ENCODE measurements at places on chromosomes 5 and 9. TPM values are rescaled to one million over a fixed set of nuclear protein-coding genes. Genes with fewer than 3 reads are reported as not detected.

GRCh38 chr9:5580650-5581049 is 48.3 kb upstream of the RIC1 start:
- H3K36me3 ChIP-seq = no peaks in the 10 kb centered on the region
- no peak overlapping the region for H3K27ac ChIP-seq
- no peak overlapping the region for H3K4me3 ChIP-seq
- H3K27me3 ChIP-seq = no peaks in the 10 kb centered on the region
- no peak for DNase-seq

GRCh38 chr5:130529511-130530485 is 625.5 kb downstream of the CHSY3 start:
- H3K4me3 ChIP-seq = no peak overlapping the region
- DNase-seq = no peak
- no peaks in the 10 kb centered on the region for H3K27me3 ChIP-seq
- H3K27ac ChIP-seq = no peak overlapping the region
- H3K4me1 ChIP-seq = 0 out of 2 replicates have a peak, but pooled peaks cover 8% of the 10 kb centered on the region
- H3K36me3 ChIP-seq = no peaks in the 10 kb centered on the region

DNA sequence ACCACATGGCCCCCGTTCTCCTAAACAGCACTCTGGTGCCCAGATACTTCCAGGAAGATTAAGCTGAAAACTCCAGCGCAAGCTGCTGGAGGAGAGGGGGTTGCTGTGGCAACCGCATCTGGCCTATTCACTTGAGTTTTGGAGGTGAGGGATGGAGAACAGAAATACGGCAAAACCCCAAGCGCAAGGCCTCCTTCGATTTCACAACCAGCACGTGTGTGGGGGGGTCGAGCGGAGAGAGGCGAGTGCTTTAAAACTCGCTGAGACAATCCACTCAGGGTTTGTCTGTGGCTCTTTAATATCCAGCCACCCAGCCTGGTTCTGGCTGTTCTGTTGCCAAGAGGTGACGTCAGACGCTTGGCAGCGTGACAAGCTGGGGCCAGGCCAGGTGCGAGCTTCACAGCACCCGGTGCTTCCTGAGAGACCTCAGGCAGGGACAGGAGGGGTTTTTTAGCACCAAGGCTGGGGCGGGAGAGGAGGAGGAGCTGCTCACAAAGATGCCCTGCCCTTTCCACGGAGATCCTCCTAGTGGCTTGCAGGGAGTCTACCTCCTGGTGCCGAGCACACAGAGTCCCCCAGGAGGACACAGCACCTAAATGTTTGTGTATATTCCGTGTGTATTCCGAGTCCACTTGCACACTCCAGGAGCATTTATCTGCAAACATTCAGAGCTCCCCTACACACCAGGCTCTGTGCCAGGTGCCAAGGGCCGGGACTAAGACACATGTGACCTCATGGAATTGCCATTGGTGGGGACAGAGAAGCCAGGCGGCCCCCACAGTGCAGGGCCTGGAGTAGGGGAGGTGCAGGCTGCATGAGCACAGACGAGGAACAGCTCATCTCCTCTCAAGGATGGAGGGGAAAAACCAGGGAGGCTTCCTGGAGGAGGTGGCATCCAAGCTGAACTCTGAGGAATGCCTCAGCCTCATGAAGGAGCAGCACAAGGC is 194.6 kb downstream of the OLFM1 start:
- peaks cover 77% of the 10 kb centered on the region for H3K27me3 ChIP-seq
- DNase-seq = no peak
- H3K4me3 ChIP-seq = no peak overlapping the region
- H3K36me3 ChIP-seq = no peaks in the 10 kb centered on the region
- H3K4me1 ChIP-seq = no peaks in the 10 kb centered on the region
- no peak overlapping the region for H3K27ac ChIP-seq

GRCh38 chr9:5622016-5622415 is 6.9 kb upstream of the RIC1 start:
- H3K27ac ChIP-seq = peak overlapping the region; percentile 56
- no peaks in the 10 kb centered on the region for H3K27me3 ChIP-seq
- H3K4me3 ChIP-seq = no peak overlapping the region
- H3K4me1 ChIP-seq = peaks cover 23% of the 10 kb centered on the region

DNA sequence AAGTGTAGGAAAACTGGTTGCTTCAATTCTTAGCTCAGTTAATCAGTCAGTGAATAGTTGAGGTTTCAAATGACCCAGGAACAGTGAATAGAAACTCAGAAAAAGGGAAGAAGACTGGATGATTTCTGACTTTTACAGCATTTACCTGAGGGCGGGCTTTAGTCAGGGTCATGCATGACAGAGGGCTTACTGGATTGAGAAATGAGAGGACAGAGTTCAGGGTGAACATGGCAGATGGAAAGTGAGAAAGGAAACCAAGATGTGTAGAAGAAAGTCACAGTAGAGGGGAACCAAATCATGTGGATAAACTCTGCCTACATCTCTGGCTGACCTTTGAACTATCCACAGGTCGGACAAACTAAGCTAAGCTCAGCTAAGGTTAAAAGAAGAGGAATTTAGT is 596.0 kb downstream of the SEMA5A start:
- no peak for DNase-seq
- H3K4me1 ChIP-seq = no peaks in the 10 kb centered on the region
- H3K36me3 ChIP-seq = no peaks in the 10 kb centered on the region
- H3K27ac ChIP-seq = no peak overlapping the region
- no peaks in the 10 kb centered on the region for H3K27me3 ChIP-seq

- peak overlapping the region; percentile 61 for H3K4me3 ChIP-seq
- no peaks in the 10 kb centered on the region for H3K27me3 ChIP-seq
- peaks cover 6% of the 10 kb centered on the region for H3K4me1 ChIP-seq
- H3K36me3 ChIP-seq = no peaks in the 10 kb centered on the region
- H3K27ac ChIP-seq = no peak overlapping the region
Observed at GRCh38 chr9:126915846-126916543, 1.4 kb downstream of the RALGPS1 start.

GRCh38 chr5:38922199-38922598 is 76.4 kb downstream of the OSMR start:
- H3K27ac ChIP-seq = no peak overlapping the region
- no peaks in the 10 kb centered on the region for H3K27me3 ChIP-seq
- H3K4me3 ChIP-seq = no peak overlapping the region
- H3K36me3 ChIP-seq = peaks cover 48% of the 10 kb centered on the region
- DNase-seq = peak; percentile 75
- H3K4me1 ChIP-seq = no peaks in the 10 kb centered on the region

DNA sequence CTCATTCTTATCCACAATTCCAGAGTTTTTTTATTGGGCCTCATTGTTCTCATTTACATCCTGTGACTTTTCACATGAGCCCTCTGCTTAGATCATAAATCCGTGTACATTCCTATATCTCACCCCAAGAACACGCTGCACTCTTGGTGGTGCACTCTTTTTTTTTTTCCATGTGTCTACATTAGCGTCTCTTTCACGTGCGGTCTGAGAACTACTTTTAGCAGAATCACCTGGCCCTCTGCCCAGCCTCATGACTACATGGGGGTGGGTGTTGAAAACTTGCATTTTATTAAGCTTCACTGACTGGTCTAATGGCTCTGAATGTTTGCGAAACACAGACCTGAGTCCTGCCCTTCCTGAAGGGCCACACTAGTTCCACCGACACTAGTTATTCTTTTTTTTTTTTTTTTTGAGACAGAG is 18.6 kb downstream of the C9orf57 start:
- no peak overlapping the region for H3K4me3 ChIP-seq
- 0 out of 2 replicates have a peak, but pooled peaks cover 6% of the 10 kb centered on the region for H3K4me1 ChIP-seq
- peak; percentile 75 for DNase-seq
- H3K27ac ChIP-seq = peak overlapping the region; percentile 10
- H3K36me3 ChIP-seq = no peaks in the 10 kb centered on the region

DNA sequence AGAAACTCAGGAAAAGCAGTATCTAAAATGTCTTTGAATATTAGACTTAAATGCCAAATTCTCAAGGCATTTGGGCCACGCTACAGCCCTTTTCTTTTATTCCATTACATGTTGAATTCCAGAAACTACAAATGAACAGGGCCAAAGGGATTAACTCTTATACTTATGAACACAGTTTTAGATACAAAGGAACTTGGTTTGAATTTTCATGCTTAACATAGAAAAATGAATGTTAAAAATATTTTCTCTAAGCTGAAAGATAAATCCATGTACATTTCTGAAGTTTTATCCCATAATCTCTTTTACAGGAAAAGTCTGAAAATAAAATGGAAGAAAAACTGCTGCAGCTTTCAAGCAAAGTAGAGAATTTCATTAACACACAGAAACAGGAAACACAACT is 56.8 kb downstream of the FAM81B start:
- no peak for DNase-seq
- H3K27me3 ChIP-seq = no peaks in the 10 kb centered on the region
- peaks cover 28% of the 10 kb centered on the region for H3K4me1 ChIP-seq
- H3K4me3 ChIP-seq = no peak overlapping the region
- no peak overlapping the region for H3K27ac ChIP-seq
- H3K36me3 ChIP-seq = no peaks in the 10 kb centered on the region

The PHF24 gene
- not detected for total RNA-seq

- H3K27me3 ChIP-seq = peaks cover 94% of the 10 kb centered on the region
- H3K27ac ChIP-seq = no peak overlapping the region
- DNase-seq = no peak
- no peak overlapping the region for H3K4me3 ChIP-seq
- H3K4me1 ChIP-seq = no peaks in the 10 kb centered on the region
- H3K36me3 ChIP-seq = no peaks in the 10 kb centered on the region
Observed at GRCh38 chr9:114117614-114117995, 18.5 kb upstream of the KIF12 start.

DNA sequence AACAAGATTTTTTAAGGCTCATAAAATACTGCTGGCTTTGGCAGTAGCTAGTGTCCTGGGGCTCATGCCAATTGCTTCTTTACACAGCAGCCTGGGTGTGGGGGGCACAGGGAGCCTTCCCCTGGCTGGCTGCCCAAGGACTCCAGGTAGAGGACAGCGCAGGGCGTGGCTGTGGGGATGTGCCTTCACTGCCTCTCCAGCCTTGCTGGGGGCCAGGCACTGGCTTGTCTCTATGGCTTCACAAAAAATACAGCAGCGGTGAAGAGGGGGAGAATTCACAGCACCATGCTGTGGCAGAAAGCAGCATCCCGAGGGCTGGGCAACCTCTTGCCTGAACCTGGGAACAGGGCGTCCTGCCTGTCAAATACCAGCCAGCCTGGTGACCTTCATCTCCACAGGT is 57.4 kb downstream of the DAP start:
- peak overlapping the region; percentile 96 for H3K27ac ChIP-seq
- H3K4me1 ChIP-seq = peaks cover 84% of the 10 kb centered on the region
- no peaks in the 10 kb centered on the region for H3K27me3 ChIP-seq
- H3K4me3 ChIP-seq = no peak overlapping the region

GRCh38 chr5:88426441-88426840 is 157.8 kb upstream of the TMEM161B start:
- no peak for DNase-seq
- no peaks in the 10 kb centered on the region for H3K4me1 ChIP-seq
- H3K36me3 ChIP-seq = no peaks in the 10 kb centered on the region

DNA sequence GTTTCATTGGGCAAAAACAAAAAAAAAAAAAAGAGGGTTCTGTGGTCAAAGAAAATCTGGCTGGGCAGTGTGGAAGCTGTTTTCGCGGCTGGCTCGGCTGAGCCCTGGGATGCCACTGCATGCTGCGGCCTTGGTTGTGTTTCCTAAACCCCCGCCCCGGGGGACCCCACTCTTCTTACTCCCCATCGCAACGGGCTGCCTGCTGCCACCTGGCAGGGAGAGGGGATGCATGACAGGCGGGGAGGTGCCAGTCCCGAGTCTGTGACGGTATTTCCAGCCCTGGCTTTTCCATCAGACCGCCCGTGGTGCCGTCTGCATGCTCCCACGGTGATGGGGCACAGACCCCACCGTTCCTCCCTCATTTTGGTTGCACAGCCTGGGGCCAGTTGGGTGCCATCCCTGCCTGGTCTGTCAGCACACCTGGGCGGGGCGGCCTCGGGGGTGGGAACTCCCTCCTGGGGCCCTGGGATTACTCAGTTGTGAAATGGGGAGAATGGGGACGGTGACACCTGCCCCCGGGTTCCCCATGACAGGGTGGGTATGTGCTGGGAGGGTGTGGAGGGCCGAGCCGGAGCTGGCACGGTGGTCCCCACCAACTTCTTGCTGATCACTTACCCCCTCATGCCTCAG is 101.0 kb downstream of the RXRA start:
- H3K4me1 ChIP-seq = no peaks in the 10 kb centered on the region
- no peak for DNase-seq
- H3K36me3 ChIP-seq = no peaks in the 10 kb centered on the region
- H3K4me3 ChIP-seq = no peak overlapping the region

GRCh38 chr9:121376214-121376830 is 6.3 kb upstream of the STOM start:
- H3K27ac ChIP-seq = no peak overlapping the region
- H3K4me1 ChIP-seq = peaks cover 23% of the 10 kb centered on the region
- H3K27me3 ChIP-seq = no peaks in the 10 kb centered on the region
- H3K36me3 ChIP-seq = no peaks in the 10 kb centered on the region

The GRIN1 gene
- not detected for total RNA-seq

The STKLD1 gene
- 3.1 TPM for total RNA-seq

DNA sequence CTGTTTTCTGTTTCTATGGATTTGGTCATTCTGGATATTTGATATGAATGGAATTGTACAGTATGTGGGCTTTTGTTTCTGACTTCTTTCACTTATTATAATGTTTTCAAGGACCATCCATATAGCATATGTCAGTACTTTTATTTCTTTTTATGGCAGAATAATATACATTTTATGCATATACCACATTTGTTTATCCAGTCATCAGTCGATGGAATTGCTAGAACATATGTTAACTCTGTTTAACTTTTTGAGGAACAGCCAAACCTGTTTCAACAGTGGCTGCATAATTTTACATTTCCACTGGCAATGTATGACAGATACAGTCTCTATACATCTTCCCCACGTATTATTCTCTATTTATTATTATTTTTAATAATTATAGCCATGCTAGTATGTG is 131.6 kb downstream of the PARP8 start:
- H3K27me3 ChIP-seq = no peaks in the 10 kb centered on the region
- no peak for DNase-seq
- H3K27ac ChIP-seq = no peak overlapping the region
- no peaks in the 10 kb centered on the region for H3K36me3 ChIP-seq
- H3K4me3 ChIP-seq = no peak overlapping the region

The COL15A1 gene
- total RNA-seq = not detected

- H3K27me3 ChIP-seq = no peaks in the 10 kb centered on the region
- no peak overlapping the region for H3K4me3 ChIP-seq
- no peaks in the 10 kb centered on the region for H3K4me1 ChIP-seq
- no peak for DNase-seq
- no peaks in the 10 kb centered on the region for H3K36me3 ChIP-seq
Observed at GRCh38 chr9:128732576-128732975, 8.6 kb upstream of the ZDHHC12 start.

The SPINK13 gene
- total RNA-seq = not detected

DNA sequence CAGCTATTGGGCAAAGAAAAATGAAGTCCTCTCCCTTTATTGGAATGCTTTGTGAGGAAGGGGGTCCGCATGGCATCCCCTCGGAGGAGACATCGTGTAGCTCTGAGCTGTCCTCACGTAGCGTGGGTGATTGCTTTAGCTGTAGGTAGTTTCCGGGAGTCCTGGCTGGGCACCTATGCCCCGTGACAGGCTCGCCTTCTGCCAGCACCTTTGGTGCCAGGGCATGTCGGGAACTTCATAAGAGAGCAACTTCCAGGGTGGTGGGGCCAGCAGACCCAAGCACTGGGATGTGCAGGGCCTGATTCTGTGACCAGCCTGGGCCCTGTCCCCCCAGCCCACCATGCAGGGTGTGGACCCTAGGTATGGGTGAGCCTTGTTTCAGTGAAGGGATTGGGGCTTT is 64.0 kb downstream of the WNK2 start:
- peaks cover 43% of the 10 kb centered on the region for H3K4me1 ChIP-seq
- no peaks in the 10 kb centered on the region for H3K36me3 ChIP-seq
- no peak overlapping the region for H3K4me3 ChIP-seq
- no peak for DNase-seq
- H3K27ac ChIP-seq = no peak overlapping the region

GRCh38 chr5:122498163-122498562 is 186.1 kb downstream of the SNCAIP start:
- H3K36me3 ChIP-seq = no peaks in the 10 kb centered on the region
- H3K27ac ChIP-seq = no peak overlapping the region
- no peaks in the 10 kb centered on the region for H3K4me1 ChIP-seq
- H3K4me3 ChIP-seq = no peak overlapping the region
